ENCODE measurements at places on chromosomes 7 and 10. TPM values are rescaled to one million over a fixed set of nuclear protein-coding genes. Genes with fewer than 3 reads are reported as not detected.

PAPOLB gene
- 0.19 TPM for total RNA-seq

NPFFR1 gene
- not detected for total RNA-seq

NEUROG3 gene
- not detected for total RNA-seq

BHLHA15 gene
- total RNA-seq = 0.77 TPM

SFTPA2 gene
- not detected for total RNA-seq

ORAI2 gene
- 74.2 TPM for total RNA-seq

FAM237B gene
- under 0.01 TPM for total RNA-seq
